GM04503 (cell line): ENCODE measurements at places on chromosomes 11 and 22.
A peak's percentile ranks its signal among the peaks of the same experiment; 100 is the strongest.

DNA sequence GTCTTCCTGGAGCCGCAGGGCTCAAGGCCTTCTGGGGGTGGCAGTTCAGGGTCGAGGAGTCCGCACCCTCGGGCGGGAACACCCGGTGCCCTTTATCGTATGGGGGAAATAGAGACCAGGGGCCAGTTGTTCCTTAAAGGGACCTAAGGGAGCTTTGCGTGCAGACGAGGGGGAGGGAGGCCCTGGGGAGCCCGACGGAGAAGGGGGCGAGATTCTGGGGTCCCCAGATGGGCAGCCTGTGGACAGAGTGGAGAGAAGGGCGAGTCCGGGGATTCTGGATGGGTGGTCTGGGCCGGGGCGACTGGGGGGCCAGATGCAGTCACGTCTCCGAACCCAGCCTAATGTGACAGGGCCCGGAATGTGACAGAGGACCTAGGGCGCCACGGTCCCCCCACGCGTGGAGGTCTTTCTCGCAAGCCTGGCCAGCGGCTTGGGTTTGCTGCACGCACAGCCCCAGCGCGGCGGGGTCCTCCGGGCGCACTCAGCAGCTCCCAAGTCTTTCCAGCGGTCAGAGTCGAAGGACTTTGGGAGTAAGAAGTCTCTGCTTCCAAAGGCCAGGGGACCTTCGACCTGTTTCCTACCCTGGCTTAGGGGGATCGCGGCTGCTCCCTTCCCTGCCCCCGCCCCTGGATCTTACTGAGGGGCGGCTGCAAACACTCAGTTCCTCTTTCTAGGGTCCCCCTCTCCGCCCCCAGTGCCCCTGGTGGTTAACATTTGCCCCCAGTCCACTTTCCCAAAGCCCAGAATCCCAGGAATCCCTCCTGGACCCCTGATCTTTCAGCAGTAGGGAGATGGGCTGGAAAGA, 547 bp downstream of the TUBA8 start:
- no peak for DNase-seq

DNA sequence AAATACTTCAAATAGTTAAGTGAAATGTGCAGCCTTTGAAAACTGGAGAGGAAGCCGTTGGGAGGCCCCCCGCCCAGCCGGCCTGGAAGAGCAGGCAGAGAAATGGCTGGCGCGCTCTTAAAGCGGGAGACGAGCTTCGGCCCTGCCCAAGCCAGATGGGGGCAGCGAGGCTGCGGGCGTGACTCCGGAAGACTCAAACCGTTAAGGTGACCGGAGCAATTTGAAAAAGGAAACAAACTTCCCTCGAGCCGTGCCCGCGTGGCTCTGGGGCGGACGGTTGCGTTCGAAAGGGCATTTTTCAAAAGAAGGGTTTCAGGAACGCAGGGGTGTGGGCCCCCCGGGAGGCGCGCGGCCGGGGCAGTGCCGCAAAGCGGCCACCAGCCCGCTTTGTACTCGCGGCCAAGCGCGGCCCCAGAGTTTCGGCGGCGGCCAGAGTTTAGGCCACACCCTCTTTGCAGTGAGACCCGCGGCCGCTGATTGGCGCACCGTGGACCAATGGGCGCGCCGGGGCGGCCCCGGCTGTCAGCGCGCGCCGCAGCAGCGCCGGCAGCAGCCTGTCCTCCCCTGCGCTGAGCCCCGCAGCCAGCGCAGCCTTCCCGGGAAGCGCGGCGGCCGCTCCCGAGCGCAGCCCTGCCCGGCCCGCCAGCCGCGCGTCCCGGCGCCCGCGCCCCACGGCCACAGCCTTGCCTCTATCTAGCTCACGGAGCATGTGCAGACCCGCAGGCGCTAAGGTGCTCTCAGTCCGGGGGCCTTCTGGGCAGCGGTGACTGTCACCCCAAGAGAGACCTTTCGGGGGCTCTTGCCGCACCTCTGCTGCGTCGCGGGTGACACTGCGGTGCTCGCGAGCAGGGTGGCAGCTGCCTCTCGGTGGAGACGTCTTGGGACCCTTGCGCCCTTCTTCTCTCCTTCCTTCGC, at the start of gene NAV2:
TSS of gene NAV2 (plus strand) at position 557 of the 915 bp plus-strand sequence. CDS start 859 bp downstream, outside the sequence.
- peak; percentile 51 for DNase-seq

DNA sequence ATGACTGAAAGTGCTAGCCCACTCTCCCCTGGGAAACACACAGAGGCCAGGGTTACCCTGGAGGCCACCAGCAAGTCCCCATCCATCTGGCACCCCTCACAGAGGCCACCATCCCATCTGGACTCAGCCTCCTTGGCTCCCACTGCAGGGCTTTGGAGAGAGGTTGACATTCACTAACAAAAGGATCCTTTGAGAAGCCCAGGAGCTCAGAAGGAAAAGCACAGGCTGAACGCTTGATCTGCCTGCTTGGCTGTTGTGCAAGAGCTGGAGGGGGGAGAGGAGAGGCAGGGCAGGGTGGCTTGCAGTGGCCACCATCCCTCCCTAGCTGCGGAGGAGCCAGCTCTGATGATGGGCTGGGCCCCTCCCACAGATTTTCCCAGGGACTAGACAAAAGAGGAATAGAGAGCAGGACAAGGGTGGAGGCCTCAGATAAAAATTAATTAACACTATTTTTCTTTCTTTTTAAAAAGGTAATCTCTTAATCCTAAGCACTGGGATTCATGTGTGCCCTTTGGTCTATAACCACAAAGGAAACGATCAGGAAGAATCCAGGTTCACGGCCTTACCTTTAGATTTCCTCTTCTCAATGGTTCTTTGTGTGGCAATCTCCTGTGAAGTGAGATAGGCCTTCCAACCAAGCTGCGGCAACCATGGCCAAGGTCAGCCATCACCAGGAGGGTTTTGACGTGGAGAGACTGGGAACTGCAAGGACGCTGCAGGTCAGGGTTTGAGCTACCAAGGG, 154.7 kb downstream of the BARX2 start:
- DNase-seq = no peak

DNA sequence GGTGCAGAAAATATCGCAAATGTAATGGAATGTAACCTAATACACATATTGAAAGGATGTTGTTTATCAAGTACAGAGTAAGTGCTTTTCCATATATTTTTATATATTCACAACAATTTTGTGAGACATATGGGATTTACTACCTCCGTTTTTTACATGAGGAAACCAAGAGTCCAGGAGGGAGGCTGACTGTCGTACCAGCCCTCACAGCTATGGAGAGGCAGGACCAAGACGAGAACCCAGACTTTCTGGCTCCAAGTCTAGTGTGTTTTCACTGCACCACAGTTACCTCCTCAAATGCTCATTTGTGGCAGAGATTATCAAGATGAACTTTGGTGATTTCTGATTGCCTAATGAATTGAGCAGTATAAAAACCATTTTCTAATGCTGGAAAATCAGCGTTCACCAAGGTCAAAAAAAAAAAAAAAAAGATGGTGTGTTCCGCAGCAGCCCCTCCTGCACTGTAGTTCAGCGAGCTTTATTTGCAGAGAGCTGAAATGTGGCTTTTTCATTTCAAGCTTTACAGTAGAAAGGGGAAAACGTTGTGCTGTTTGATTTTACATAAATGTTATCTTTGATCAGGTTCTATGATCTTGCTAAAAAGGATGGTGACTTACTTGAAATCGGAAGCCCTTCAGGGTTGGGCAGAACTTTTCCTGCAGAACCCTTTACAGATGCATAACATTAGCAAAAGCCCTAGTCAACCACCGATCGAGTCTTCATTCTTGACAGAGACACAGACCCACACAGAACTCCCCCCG, 44.7 kb upstream of the WEE1 start:
- DNase-seq = no peak

DNA sequence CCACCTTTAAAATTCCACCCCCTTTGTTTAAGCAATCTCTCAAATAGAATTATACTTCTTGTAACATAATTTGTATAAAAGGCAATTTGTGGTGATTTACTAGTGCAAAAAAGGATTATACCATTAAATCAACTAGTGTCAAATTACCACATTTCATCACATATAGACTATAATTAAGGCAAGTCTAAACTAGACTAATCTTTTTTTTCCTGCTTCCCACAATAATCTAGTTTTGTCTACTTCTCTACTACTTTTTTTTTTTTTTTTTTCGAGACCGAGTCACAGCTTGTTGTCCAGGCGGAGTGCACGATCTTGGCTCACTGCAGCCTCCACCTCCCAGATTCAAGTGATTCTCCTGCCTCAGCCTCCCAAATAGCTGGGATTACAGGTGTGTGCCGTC, 36.1 kb upstream of the FZD4 start:
- no peak for DNase-seq

DNA sequence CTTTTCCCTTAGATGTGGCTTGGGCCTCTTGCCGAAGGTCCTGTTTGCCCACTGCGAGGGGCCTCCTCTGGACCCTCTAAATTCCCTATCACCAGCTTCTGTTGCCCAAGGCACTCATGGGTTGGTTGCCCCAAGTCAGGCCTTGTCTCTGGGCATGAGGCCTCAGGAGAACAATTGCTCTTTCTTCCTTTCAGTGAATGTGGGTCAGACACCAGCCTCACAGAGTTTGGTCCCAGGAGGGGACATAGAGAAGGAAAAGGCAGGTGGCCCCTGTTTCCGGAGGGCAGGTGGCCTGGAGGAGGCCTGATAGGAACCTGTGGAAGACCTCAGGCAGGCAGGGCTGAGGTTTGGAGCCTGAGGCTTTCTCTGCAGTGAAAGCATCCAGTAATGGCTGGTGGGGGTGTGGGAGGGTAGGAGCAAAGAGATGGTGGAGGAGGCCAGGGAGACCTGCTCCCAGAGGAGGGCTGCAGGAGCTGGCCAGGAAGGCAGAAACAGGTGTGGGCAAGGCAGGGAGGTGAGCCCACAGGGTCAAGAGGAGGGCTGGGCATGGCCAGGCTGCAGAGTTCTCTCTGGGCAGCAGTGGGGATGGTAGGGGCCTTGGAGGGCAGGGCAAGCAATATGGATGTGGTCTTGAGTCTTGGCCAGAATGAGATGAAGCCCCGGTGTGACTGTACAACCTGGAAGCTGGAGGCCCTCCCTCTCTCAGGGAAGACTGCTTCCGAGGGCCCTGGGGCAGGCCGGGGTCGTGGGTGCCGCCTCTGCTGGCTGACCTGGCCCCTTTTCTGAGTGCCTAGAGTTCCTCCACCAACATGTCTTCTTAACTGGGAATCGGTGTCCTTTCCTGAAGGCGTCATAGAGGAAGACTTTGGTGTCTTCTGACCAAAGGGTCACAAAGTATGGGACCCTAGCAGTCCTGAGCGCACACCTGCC, 28.0 kb upstream of the LMO1 start:
- DNase-seq = no peak

GRCh38 chr22:37484480-37485394, 1.4 kb downstream of the MFNG start:
- DNase-seq = no peak

GRCh38 chr11:49202287-49202976, 6.0 kb downstream of the FOLH1 start:
- no peak for DNase-seq

DNA sequence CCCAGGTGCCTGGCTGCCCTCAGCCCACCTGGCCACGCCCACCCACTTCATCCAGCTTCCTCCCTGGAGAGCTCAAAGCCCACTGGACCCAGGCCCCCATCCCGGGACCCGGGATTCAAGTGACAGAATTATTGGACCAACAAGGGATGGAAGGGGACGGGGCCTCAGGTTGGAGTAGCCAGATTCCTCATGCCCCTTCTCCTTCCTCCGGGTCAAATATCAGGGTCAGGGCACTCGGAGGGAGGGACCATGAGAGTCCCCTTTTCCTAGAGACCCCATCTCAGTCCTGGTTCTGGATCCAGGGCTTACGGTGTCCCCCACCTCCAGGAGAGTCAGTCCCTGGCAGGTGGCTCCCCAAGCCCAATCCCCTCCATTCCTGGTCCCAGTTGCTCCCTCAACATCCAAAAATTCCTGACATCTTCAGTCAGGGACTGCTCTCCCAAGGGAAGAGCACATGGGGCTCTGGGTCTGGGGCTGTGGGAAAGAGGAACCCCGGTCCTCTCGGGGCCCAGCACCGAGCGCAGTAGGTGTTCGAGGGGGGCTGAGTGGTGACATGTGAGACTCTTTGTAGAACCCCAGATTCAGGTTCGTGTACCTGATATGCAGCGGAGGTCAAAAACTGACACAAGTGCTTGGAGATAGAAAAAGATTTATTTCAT, 37.7 kb downstream of the IGLL5 start:
- DNase-seq = no peak

- DNase-seq = peak; percentile 100
Observed at GRCh38 chr11:12075822-12076821, 34.3 kb upstream of the MICAL2 start.

DNA sequence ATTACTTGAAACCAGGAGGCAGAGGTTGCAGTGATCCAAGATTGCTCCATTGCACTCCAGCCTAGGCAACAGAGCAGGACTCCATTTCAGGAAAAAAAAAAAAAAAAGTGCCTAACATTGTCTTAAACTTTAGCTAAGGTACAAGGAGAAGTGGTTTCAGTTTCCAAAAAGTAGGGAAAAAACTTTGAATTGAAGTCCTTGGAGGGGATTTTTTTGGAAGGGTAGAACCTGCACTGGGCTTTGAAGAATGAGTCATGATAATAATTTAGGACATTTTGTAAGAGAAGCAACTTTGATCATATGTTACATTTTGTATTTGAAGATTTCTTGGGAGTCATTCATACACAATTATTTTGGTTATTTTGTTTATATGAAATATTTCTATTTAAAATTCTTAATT, 31.8 kb upstream of the HIPK3 start:
- DNase-seq = no peak

DNA sequence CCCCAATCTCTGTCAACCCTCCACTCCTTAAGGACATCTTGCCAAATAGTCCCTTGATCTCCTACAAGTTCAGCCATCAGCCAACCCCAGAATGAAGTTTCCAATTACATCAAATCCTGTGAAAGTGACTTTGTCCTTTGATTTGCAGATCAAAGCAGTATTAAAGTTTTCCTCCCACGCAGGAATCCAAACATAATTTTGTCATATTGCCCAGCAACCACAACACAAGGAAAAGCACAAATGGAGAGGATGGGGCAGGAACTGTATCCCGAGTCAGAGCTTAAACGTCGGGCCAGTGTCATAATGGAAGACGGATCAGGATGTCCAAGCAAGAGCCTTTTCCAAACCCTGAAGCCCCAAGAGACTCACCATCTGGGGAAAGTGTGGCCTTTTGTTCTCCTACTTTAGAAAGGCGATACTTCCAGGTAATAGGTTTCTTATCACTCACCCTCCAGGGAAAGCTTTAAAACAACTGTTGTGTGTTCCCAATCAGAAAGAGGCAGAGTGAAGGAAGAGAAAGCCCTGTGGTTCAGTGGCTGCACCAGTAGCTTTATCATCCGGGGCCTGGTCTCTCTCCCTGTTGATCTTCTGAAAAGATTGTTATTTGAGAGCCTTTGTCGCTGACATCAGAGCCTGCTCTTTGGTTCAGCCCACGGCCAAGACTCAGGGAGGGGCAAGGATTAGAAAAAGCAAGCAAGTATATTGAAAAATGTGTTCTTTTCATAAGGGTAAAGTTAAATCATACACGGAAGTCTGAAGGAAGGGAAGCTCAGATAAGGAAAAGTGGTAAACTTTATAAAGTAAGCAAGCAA, 41.7 kb downstream of the EXPH5 start:
- no peak for DNase-seq

GRCh38 chr11:78669249-78669648, 94.6 kb upstream of the NARS2 start:
- no peak for DNase-seq
